Foreskin keratinocyte (primary cell): ENCODE measurements at places on chromosomes 2 and 18.

GRCh38 chr2:181143790-181144300, 163.4 kb downstream of the UBE2E3 start:
- no peak for DNase-seq

DNA sequence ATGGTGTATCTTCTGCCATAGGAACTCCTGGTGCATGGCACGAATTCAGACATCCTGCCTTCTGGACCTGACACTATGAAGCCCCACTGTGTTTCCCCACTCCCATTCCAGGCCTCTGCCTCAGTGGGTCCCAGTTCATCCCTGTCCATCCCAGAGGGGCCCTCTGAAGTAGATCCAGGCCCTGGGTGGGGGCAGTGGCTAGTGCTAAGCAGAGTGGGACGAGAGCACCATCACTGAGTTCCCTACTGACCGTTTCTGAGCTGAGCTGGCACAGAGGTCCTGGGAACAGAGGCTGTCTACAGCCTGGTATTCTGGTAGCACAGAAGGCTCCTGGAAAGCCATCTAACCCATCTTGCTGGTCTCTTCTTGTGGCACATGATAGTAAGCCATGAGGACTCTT, 54.0 kb downstream of the ATOH8 start:
- no peak for DNase-seq

GRCh38 chr18:71707400-71707799, 836.7 kb downstream of the CBLN2 start:
- DNase-seq, result peak; percentile 8

DNA sequence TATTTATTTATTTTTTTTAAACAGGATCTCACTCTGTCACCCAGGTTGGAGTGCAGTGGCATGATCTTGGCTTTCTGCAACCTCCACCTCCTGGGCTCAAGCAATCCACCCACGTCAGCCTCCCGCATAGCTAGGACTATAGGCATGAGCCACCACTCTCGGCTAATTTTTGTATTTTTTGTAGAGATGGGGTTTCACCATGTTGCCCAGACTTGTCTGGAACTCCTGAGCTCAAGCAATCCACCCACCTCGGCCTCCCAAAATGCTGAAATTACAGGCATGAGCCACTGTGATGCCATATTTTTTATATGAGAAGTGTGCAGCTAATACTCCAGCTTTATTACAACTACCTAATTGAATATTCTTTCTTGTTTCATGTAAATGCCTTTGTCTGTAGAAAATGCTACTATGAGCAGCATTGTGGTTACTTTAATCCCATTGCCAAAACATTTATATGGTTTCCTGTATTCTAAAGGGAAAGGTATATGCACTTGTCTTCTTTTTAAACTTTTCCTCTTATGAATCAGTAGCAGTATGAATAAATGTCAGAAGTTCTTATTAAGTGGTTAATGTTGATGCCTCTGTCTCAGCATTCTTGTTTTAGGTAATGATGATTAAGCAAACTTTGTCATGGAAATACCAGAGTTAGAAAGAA, 9.5 kb upstream of the BCL2L11 start:
- no peak for DNase-seq

DNA sequence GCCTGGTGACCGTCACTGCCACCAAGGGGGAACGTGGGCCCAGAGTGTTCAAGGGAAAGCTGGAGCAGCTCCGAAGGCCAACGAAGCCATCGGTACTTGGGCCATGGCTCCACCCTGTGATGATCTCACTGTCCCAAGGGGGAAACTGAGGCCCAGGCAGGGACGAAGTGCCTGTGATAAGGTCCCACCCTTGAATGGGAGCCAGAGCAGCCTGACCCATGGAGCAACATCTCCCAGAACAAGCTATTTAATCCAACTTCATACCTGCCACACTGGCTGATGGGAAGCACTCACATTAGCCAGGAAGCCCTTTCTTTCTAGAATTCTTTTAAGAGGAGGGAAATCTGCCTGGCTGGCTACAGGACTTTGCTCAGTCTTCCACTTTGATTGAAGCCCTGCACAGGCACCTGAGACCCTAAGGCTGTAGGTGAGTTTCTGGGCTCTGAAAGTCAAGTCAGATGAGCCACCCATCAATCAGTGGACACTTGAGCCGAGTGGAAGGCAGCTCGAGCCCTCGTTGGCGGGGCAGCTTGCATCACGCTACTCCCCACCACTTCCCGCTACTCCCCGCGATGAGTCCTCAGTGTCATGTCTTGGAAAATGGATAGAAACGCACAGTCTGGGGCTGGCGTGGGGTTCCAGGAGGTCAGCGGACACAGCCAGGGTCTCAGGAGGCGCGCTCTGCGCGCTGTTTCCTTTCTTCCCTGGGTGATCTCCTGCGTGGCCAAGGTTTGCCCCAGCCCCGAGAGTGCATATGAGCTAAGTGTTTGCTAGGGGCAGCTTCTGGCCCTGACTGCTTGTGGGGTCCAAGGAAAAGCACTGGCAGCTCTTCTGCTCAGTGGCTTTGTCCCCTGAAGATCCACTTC, 2.5 kb upstream of the HS6ST1 start:
- no peak for DNase-seq

DNA sequence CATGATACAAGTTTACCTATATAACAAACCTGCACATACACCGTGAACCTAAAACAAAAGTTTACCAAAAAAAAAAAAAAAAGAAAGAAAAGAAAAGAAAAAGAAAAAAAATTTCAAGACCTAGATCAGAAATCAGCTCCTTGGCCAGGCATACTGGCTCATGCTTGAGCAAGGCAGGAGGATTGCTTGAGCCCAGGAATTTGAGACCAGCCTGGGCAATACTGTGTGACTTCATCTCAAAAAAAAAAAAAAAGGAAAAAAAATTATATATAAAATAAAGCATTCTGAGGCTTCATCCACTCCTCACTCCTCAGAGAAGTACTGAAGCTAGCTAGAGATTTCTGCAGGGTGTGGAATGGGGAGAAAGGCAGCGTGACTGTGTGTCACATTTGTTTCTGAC, 11.8 kb upstream of the PROC start:
- DNase-seq, result peak; percentile 56

DNA sequence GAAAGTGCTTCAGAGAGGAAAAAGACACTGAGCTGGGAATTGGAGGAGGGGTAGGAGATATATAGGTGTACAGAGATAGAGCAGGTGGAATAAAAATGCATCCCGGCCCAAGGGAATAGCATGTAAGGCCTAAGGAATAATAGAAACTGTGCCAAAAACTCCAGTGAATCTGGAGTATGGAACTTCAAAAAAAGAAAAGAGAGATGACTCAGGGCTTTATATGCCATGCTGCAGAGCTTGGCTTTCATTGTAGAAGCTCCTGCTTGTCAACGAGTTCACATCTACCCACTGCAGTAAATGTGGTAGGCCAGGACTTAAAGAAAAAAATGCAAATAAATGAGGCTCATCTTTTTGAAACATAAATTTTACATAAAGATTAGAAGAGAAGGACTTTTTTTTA, 131.8 kb downstream of the MREG start:
- no peak for DNase-seq

DNA sequence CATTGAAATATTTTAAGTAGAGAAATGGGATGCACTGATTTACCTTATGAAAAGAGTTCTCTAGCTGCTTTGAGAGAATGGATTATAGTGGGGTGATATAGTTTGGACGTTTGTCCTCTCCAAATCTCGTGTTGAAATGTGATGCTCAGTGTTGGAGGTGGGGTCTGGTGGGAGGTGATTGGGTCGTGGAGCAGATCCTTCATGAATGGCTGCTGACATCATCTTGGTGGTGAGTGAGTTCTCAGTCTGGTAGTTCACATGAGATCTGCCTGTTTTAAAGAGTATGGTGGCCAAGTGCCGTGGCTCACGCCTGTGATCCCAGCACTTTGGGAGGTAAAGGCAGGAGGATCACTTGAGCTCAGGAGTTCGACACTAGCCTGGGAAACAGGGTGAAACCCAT, 58.7 kb upstream of the SH3RF3 start:
- DNase-seq, result peak; percentile 4

DNA sequence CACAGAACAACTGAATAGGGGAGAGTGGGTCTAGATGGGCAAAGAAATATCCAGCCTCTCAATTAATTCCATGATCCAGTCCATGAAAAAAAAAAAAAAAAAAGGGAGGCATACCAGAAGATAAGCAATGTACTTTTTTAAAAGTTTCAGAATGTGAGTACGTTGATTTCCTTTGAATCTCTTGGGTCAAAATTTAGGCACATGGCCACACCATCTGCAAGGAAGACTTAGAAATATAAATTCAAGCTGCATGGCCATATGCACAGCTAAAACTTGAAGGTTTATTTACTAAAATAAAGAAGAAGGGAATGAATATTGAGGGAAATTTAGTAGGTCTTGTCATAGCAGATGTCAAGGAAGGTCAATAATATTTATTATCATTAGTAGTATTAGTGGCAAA, 286.5 kb upstream of the CDH7 start:
- DNase-seq, result no peak

DNA sequence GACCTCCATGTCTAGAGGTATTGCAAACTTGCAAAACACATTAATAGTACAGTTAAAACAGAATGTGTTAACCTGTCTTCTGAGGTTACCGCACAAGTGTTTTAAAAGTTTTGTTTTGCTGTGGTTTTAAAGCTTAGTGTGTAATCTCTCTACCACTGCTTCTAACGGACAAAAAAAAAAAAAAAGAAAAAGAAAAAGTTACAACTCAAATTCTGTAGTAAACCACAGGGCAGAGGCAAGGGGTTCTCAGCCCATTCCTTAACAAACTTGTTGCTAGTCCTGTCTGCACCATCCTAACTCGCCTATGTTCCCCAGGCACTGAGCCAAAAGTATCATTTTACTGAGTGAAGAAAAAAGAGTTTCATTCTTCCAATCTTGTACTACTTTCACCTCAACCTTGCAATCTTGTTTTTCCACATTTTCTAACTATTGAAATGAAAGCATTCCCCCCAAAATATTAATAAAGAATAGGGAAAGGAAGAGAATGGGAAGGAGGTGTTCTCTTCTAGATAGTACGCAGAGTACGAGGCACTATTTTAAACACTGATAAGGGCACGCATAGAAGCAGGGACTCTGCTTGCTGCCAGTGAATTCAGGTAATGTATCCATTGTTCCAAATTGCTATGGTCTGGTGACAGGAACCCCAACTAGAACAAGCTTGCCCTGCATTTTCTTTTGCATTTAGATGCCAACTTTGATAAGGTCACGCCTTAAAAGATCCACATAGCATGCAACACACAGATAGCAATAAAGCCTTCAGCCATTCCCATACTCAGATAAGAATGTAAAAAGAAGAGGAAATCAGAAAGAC, 47.1 kb downstream of the IKZF2 start:
- peak; percentile 50 for DNase-seq

- no peak for DNase-seq
These were observed 289.2 kb downstream of the PHLPP1 start for GRCh38 chr18:63004466-63005089.

GRCh38 chr2:39696101-39696553, 30.4 kb downstream of the TMEM178A start:
- DNase-seq, result peak; percentile 40

DNA sequence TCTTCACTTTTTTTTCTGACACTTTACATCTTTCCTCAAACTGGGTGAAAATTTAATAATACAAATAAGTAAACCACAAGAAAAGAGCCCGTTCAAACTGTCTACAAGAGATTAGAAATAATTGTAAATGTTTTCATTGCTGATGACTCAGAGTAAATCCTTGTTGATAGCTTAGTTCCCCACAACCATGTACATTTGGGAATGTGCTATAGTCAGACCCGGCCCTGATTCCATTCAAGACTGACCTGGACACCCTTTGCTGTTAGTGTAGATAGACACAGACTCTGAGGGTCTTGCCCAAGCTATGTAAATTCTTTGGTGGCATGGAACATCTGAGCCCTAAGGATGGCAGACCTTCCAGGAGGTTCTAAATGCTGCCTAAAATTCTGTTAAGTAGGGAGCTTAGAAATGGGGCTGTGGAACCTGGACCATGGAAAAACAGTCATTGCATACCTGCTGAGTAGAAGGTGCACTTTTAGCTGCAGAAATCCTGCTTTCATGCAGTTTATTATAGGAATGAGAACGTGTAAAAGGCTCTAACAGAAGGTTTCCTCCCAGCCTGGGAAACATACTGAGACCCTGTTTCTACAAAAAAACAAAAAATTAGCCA, 3.7 kb downstream of the MALT1 start:
- DNase-seq, result no peak

DNA sequence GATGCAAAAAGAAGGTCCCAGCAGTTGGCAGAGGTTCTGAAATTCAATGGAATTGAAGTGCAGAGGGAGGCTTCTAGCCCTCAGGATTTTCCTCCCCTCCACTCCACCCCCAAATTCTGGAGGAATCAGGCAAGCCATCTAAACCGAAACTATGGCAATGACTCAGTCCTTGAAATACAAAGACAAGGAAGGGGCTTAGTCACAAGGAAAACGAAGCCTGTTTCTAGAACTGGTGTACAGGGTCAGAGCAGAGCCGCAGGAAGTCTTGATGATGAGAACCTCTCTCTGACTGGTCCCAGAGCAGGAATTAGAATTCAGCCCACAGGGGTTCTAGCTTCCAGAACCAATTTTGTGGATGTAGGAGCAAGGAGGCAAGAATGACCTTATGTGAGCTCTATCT, 111.7 kb upstream of the SCN1A start:
- DNase-seq, result peak; percentile 96

DNA sequence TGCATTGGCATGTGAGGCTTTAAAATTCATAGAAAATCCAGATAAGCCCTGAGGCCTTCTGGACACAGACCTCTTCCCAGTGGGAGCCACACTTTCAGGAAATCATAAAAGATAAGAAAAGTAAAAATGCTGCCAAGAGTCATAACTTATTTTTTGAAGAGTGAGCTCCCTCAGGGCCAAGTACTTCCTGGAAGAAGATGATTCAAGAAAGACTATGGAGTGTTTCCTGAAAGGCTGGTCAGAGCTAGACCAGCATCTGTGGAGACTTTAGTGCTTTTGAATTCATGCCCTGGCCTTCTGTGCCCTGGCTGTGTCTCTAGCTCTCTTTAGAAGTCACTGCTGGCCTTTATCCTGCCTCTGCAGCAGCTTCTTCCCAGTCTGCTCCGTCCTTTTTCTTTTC, 6.4 kb upstream of the XDH start:
- no peak for DNase-seq

- no peak for DNase-seq
These were observed 178.8 kb upstream of the NXPH2 start for GRCh38 chr2:138959031-138959430.

DNA sequence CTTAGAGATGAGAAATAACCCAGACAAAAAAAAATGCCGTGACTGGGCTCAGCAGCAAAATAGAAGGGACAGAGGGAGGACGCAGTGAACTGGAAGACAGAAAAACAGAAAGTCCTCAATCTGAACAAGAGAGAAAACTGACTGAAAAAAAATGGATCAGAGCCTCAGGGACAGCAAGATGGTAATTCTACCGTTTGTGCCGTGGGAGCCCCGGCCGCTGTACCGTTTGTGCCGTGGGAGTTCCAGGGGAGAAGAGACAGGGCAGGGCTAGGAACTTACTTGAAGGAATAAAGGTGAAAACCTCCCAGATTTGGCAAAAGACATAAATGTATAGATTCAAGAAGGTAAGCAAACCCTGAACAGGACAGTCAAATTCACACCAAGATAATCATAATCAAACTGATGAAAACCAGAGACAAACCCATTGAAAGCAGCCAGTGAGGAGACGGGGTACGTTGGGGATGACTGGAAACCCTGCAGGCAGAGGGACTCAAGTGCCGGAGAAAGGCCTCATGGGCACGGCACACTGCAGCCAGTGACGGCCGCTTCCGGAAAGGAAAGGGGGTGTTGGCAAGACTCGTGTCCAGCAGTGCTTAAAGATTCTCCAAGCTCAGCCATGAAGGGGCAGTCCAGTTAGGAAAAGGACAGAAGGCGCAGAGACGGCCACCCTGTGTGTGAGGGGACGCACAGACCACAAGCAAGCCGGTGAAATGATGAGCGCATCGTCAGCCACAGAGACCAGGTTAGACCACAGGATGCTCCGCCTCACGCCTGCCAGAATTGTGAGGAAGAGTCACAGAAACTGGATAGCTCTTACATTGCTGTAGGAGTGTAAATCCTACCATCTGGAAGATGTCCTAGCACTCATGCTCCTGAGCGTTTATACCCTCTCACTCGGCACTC, 40.0 kb upstream of the NFATC1 start:
- no peak for DNase-seq
